ENCODE measurements at places on chromosomes 3 and 15.

- DNase-seq = no peak
These were observed 80.5 kb upstream of the NEO1 start for GRCh38 chr15:72971766-72972165.

DNA sequence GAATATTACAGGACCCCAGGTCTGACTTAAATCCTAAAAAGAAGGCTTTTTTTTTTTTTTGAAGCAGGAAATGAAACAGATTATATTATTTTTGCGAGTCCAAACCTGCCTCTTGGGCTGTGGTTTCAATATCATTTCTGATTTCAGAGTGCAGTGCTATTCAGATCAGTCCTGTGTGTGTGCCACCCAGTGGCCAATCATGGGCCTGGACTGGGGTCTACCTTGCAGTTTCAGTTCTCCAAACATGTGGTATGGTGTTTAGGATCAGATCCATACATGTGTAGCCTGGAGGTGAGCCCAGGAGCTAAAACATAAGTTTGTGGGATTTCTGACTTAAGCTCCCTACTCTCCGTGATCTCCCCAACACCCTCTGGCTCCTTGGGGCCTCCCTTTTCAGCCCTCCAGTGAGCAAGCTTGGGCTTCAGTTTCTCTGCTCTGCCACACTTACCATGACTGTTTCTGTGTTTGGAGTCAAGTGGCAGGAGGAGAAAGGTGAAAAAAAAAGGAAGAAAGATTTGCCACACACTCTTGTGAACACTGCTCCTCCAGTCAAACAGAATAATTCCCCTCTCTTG lies 12.1 kb upstream of the THSD4 start:
- DNase-seq = no peak

DNA sequence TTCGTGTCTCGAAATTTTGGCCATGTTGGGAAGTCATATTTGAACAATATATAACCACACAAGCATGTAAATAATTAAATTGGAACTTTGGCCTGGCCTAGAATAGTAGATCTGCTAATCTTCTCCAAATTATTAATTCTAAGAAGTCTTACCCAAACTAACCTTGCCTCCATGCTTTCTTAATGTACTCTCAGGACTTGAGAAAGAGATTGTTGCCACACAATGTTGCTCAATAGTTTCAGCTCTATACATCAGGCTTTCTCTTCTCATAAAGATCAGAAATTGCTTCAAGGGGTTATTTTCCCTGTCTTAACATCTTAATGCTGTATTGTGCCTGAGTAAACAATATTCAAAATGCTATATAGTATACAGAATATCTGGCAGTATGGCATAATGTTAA lies 202.7 kb upstream of the LRIG1 start:
- no peak for DNase-seq

DNA sequence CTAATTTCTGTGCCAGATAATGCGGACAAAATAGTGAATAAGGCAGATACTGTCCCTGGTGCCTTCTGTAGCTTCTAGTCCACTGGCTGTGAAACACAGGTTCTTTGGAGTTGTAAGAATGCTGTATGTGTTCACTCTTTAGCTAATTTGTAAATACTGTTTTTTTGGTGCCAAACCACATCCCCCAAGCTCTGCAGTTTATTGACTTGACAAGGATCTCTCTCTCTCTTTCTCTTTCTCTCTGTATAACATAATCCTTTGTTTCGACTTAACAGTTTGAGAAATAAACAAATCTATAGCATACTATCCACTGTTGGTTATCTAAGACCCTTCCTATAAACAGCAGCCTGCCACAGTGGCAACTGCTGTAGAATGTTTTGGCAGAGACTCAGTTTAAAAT lies 7.6 kb downstream of the SMAD3 start:
- DNase-seq = no peak

- DNase-seq = no peak
These were observed 612.9 kb downstream of the ZNF385D start for GRCh38 chr3:21138085-21138484.
